ENCODE measurements at places on chromosomes 3 and 15. TPM values are rescaled to one million over a fixed set of nuclear protein-coding genes. Genes with fewer than 3 reads are reported as not detected.

DNA sequence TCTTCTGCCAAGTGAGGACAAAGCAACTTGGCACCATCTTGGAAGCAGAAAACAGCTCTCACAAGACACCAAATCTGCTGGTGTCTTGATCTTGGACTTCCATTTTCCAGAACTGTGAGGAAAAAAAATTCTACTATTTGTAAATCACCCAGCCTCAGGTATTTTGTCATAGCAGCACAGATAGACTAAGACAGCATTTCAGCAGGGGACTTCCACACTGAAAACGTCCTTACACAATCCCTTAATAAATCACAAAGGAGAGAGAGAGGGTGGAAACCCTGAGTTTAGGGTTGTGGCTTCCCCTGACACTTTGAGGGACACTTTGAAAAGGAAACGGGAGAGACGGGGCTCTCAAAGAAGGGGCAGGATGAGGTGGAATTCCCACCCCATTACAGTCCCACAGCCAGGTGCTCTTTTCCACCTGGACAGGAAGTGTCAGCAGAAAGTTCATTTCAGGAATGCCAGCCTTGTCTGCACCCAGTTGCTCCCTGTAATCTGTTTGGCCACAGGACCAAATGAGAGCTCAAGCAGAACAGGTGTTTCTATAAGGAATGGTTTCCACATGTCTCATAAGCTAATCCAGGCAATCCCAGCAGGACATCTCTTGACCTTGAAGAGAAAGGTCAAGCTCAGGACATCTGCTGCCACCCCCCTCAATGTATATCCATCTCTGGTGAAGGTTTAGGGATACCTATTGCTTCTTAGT, 51.3 kb downstream of the MYLK start:
- no peak overlapping the region for H3K4me3 ChIP-seq
- H3K36me3 ChIP-seq = no peaks in the 10 kb centered on the region
- H3K27me3 ChIP-seq = no peaks in the 10 kb centered on the region
- no peak overlapping the region for H3K27ac ChIP-seq
- DNase-seq = no peak

Gene CIP2A
- total RNA-seq = 0.92 TPM

Gene PRR20G
- not detected for total RNA-seq

DNA sequence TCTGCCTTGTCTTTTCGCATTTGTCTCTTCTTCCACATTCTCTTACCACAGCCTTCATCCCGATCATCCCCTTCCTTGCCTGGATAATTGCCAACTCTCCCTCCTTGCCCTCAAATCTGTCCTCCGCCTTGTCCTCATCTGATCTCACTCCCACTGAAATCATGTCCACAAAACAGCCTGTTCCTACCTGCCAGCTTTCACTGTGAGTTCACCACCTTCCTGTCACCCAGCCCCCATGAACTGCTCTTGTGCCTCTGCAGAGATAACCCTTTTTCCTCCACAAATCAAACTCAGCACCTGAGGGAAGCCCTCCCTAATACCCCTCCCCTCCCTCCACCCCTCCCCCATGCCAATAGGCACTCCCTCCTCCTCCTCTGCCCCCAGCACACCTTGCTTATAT, 4.8 kb upstream of the ADCY5 start:
- no peaks in the 10 kb centered on the region for H3K27me3 ChIP-seq
- H3K27ac ChIP-seq = no peak overlapping the region
- no peaks in the 10 kb centered on the region for H3K36me3 ChIP-seq
- H3K4me3 ChIP-seq = no peak overlapping the region
- H3K4me1 ChIP-seq = peaks cover 3% of the 10 kb centered on the region

DNA sequence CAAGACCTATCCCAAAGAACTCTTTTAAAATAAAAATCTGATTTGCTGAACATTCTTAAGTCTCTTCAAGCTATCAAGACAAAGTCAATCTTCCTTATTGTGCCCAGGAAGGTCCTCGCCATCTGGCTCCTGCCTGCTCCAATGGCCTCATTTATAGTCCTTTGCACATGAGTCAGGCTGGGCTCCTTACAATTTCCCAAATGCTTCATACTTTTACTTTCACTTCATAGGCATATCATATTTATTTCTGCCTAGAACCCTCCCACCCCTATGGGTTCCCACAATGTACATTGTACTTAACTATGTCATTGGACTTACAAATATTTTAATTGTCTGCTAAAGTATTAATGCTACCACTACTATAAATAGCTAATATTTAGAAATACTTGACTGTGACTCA, 9.1 kb downstream of the THRB start:
- peaks cover 21% of the 10 kb centered on the region for H3K4me1 ChIP-seq
- H3K4me3 ChIP-seq = no peak overlapping the region
- no peaks in the 10 kb centered on the region for H3K27me3 ChIP-seq
- peak overlapping the region; percentile 40 for H3K27ac ChIP-seq

GRCh38 chr3:53420831-53421230, 73.5 kb upstream of the DCP1A start:
- no peak overlapping the region for H3K4me3 ChIP-seq
- H3K27ac ChIP-seq = no peak overlapping the region
- H3K4me1 ChIP-seq = no peaks in the 10 kb centered on the region
- DNase-seq = no peak
- H3K27me3 ChIP-seq = no peaks in the 10 kb centered on the region

- H3K27ac ChIP-seq = no peak overlapping the region
- no peaks in the 10 kb centered on the region for H3K27me3 ChIP-seq
- H3K4me1 ChIP-seq = no peaks in the 10 kb centered on the region
- H3K36me3 ChIP-seq = no peaks in the 10 kb centered on the region
Measured at GRCh38 chr15:77622934-77623754, 9.6 kb downstream of the LINGO1 start.

DNA sequence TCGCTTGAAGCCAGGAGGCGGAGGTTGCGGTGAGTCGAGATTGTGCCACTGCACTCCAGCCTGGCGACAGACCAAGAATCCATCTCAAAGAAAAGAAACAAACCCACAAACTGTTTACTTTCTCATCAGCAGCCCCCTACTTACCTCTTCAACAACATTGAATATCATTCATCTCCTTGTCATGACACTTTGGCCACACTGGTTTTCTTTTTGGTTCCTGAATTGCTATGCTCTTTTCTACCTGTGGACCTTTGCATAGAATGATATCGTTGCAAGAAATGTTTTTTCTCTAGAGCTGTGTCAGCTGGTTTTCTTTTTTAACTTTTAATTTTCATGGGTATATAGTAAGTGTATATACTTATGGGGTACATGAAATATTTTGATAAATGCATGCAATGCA, 82.4 kb downstream of the CD200 start:
- no peak overlapping the region for H3K27ac ChIP-seq
- no peak for DNase-seq
- H3K4me1 ChIP-seq = no peaks in the 10 kb centered on the region
- H3K4me3 ChIP-seq = no peak overlapping the region
- H3K27me3 ChIP-seq = no peaks in the 10 kb centered on the region

DNA sequence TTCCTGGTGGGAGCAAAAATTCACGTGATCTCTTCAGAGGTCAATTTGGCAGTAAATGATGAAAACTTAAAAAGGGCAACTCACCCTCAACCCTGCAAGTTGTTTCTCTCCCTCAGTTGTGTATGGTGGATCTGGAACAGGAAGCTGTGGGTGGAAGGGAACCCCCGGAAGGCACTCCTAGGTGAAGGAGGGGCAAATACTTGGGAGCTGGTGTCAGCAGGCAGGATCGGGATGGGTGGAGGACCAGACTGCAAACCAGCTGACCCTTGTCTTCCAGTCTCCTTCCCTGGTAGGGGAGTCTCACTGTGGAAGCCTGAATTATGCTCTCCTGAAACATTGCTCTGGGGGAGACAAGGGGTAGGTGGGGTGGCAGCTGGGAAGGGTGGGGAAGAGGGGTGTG, 33.5 kb downstream of the PRR23E start:
- H3K27me3 ChIP-seq = peaks cover 1% of the 10 kb centered on the region
- H3K36me3 ChIP-seq = no peaks in the 10 kb centered on the region
- H3K27ac ChIP-seq = no peak overlapping the region
- no peak for DNase-seq
- H3K4me1 ChIP-seq = no peaks in the 10 kb centered on the region

Gene CHRD
- 66.4 TPM for total RNA-seq
